Memory B cell (primary cell): ENCODE measurements at places on chromosomes 6 and 20.
A peak's percentile ranks its signal among the peaks of the same experiment; 100 is the strongest.

- H3K27me3 ChIP-seq: no peaks in the 10 kb centered on the region
- DNase-seq: no peak
- no peak overlapping the region for H3K27ac ChIP-seq
- no peaks in the 10 kb centered on the region for H3K36me3 ChIP-seq
These were observed 250.6 kb downstream of the SAMD5 start for GRCh38 chr6:147759093-147759492.

- H3K27me3 ChIP-seq: peaks cover 7% of the 10 kb centered on the region
- no peaks in the 10 kb centered on the region for H3K36me3 ChIP-seq
- H3K4me3 ChIP-seq: no peak overlapping the region
- no peak for DNase-seq
- H3K4me1 ChIP-seq: no peaks in the 10 kb centered on the region
These were observed 293.7 kb downstream of the PLCB1 start for GRCh38 chr20:8425802-8426201.

DNA sequence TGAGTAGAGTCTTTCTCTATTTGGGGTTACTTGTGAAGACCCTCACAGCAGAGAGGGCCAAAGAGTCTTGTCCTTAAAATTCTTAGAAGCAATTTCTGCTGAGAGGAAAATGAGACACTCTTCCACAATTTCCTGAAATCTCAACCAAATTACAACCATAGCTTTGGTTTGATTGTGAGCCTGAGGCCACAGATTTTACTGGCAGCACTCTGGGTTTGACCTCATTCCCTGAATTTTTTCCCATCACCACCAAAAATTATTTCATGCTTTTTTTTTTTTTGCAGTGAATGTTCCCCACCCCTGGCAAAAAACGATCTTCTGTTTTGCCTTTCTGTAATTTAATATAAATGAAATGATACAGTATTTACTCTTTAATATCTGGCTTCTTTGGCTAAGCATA lies 125.5 kb downstream of the THEMIS start:
- no peaks in the 10 kb centered on the region for H3K36me3 ChIP-seq
- DNase-seq: no peak
- no peak overlapping the region for H3K27ac ChIP-seq
- H3K27me3 ChIP-seq: no peaks in the 10 kb centered on the region

GRCh38 chr6:16124198-16125180 lies 4.4 kb upstream of the MYLIP start:
- H3K4me3 ChIP-seq: no peak overlapping the region
- H3K4me1 ChIP-seq: peaks cover 6% of the 10 kb centered on the region
- H3K36me3 ChIP-seq: no peaks in the 10 kb centered on the region
- no peak overlapping the region for H3K27ac ChIP-seq

DNA sequence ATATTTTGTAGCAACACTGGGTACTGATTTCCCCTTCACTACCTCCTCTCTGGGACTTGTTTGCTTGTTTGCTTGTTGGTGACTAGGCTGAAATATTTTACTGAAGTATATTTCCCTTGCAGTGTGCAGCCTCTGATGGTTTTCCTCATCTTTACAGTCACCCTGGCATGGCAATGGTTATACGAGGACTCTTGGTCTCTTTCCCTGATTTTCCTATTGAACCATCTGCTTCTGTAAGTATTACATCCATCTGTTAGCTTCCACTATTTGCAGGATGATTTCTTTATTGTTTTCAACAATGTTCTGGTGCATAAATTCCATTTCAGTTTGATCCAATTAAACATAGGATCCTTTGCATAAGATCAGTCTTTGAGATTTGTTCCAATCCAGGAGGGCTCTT lies 465.1 kb downstream of the MEI4 start:
- no peaks in the 10 kb centered on the region for H3K27me3 ChIP-seq
- no peak overlapping the region for H3K27ac ChIP-seq
- no peak for DNase-seq
- H3K4me3 ChIP-seq: no peak overlapping the region
- H3K36me3 ChIP-seq: no peaks in the 10 kb centered on the region

- peak overlapping the region; percentile 70 for H3K4me3 ChIP-seq
- H3K36me3 ChIP-seq: peaks cover 9% of the 10 kb centered on the region
- peak overlapping the region; percentile 100 for H3K27ac ChIP-seq
- peaks cover 43% of the 10 kb centered on the region for H3K4me1 ChIP-seq
- DNase-seq: peak; percentile 84
These were observed 77.7 kb downstream of the EFHC1 start for GRCh38 chr6:52497652-52498408.

DNA sequence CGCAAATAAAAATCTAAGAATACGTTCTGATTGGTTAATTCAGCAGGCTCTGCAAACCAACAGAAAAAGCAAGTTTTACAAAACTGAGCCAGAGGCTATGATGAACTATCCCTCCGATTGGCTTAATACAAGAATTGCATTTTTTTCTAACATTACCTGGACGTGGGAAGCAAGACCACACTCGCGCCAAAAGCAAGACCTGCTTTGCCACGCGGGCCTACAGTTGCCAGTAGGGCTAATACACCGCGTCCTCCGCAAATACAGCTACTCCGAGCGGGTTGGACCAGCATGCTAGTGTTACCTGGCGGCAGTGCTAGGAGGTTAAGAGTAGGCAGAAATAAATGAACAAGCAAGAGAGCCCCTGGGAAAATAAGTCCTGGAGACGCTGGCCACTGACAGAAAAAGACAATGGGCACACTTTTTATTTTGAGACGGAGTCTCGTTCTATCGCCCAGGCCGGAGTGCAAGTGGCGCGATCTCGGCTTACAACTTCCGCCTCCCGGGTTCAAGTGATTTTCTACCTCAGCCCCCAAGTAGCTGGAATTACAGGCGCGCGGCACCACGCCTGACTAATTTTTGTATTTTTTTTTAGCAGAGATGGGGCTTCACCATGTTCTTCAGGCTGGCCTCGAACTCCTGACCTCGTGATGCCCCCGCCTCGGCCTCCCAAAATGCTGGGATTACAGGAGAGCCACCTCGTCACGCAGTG lies 131.9 kb upstream of the BTN3A2 start:
- peaks cover 9% of the 10 kb centered on the region for H3K4me1 ChIP-seq
- DNase-seq: no peak
- no peaks in the 10 kb centered on the region for H3K36me3 ChIP-seq
- peak overlapping the region; percentile 95 for H3K4me3 ChIP-seq
- H3K27ac ChIP-seq: peak overlapping the region; percentile 98
- H3K27me3 ChIP-seq: no peaks in the 10 kb centered on the region

GRCh38 chr6:26439151-26440125 lies 866 bp upstream of the BTN3A3 start:
- DNase-seq: no peak
- peaks cover 9% of the 10 kb centered on the region for H3K36me3 ChIP-seq
- peak overlapping the region; percentile 97 for H3K27ac ChIP-seq

DNA sequence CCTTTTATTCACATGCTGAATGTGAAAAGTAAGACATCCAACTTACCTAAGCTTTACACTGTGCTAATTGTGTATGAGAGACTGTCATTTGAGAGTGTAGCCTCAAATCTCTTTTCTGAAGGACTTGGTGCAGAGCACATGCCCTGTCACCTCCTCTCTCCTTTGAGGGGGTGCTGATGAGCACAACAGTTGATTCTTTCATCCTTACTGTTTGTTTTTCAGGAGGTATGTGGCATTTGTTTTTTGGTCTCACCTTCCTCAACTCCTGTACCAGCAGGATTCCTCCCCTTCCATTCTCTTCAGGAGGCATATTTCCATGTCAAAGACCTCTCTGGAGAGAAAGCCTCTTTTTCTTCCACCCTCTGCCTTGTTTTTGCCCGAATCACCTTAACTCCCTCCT lies 252.6 kb upstream of the CITED2 start:
- H3K27ac ChIP-seq: no peak overlapping the region
- DNase-seq: no peak
- peaks cover 5% of the 10 kb centered on the region for H3K36me3 ChIP-seq
- no peak overlapping the region for H3K4me3 ChIP-seq
- no peaks in the 10 kb centered on the region for H3K4me1 ChIP-seq

DNA sequence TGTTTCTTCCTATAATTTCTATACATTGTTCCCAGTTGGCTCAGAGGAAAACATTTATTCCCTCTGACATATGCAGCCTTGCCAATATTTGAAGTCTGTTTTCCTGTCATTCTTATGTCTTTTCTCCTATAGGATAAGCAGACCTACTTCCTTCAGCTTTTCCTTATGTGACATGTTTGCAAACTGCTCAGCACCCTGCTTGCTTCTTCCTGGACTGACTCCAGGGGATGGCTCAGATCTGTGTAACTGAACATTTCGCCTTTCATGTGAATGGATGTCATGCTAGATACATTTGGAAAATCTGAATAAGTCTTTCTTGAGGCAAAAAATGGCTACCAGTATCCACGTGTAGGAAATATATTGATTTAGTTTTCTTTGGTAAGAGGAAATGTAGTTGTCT lies 113.2 kb downstream of the CARMIL1 start:
- peaks cover 8% of the 10 kb centered on the region for H3K4me1 ChIP-seq
- no peak overlapping the region for H3K27ac ChIP-seq
- DNase-seq: no peak

DNA sequence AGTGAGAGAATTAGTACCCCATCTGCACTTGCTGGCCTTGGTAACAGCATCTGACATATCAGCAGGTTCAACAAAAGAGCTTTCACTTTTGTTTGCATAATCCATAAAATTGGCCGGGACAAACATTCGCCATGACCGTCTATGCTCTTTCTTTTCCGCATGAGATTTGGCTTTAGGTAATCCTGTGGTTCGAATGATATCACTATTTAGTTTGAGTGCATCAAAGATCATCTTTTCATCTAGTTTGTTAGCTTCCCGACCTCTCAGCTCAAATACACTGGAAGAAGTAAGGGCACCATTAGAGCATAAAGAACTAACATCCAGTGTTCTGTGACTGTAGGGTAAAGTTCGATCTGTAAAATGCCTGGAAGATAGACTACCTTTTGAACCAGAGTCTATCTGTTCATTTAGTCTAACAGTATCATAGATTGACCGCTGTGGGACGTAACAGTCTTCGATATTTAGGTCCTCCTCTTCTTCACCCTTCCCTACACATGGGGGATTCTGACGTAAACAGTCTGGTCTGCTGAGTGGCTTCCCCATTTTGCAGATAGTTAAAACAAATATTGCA lies 101.6 kb downstream of the DST start:
- DNase-seq: no peak
- peaks cover 4% of the 10 kb centered on the region for H3K27me3 ChIP-seq
- H3K36me3 ChIP-seq: no peaks in the 10 kb centered on the region
- H3K27ac ChIP-seq: no peak overlapping the region
- H3K4me3 ChIP-seq: no peak overlapping the region

DNA sequence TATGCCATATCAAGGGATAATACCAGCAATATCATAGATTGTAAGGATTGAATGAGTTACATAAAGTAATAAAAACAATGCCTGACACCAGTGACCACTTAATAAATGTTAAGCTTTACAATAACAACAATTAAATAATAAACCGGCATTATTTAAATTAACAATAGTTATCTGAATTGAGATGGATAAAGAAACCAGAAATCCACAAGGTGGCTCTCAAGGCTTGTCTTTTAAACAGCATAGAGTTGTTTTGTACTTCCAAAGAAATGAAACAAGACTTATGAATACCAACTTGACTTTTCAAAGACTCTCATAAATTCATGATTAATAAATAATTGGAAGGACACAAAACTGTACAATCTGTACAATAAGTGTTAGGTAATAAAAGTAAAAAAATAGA lies 203.1 kb downstream of the ASCC3 start:
- no peaks in the 10 kb centered on the region for H3K4me1 ChIP-seq
- no peak overlapping the region for H3K4me3 ChIP-seq
- H3K27me3 ChIP-seq: no peaks in the 10 kb centered on the region

DNA sequence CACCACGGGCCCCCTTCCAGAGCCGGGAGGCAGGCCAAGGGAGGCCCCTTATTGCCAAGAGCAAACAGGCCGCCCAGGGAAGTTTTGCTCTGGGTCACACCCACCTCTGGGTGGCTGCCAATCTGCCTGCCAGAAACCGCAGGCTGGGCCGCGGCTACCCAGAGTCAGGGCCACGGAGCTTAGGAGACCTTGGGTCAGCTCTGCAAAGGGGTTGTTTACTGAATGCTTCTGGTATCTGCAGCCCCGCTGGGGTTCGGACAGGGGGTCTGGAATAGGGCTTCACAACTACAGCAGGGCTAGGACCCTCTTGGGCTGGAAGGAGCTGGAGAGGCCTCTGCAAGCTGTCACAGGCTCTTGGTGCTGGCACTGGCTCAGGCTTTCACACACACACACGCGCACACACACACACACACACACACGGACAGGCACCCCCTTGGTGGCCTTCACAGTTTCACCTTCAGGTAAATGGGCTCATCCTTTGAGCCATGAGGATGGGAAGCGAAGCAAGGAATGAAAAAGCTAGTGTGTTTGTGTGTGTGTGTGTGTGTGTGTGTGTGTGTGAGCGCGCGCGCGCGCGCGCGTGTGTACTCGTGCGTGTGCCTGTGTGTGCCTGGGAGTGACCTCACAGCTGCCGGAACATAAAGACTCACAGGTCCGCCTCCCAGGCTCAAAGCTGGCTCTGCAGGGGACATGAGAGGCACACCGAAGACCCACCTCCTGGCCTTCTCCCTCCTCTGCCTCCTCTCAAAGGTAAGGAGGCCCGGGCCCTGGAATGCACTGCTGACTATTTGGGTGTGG lies at the start of gene CCN5:
TSS of gene CCN5 (plus strand) at position 669 of the 798 bp plus-strand sequence. CDS start at position 691, 22 bp downstream.
- no peak within 1 kb of the TSS for H3K27ac ChIP-seq
- H3K4me3 ChIP-seq: no peak within 1 kb of the TSS
- H3K4me1 ChIP-seq: no peaks in the 10 kb centered on the region
- DNase-seq: no peak
- H3K36me3 ChIP-seq: no peaks in the 10 kb centered on the region

- no peak overlapping the region for H3K27ac ChIP-seq
- no peaks in the 10 kb centered on the region for H3K36me3 ChIP-seq
- H3K27me3 ChIP-seq: no peaks in the 10 kb centered on the region
- H3K4me1 ChIP-seq: peaks cover 16% of the 10 kb centered on the region
These were observed 55.2 kb upstream of the RREB1 start for GRCh38 chr6:7052443-7053011.

DNA sequence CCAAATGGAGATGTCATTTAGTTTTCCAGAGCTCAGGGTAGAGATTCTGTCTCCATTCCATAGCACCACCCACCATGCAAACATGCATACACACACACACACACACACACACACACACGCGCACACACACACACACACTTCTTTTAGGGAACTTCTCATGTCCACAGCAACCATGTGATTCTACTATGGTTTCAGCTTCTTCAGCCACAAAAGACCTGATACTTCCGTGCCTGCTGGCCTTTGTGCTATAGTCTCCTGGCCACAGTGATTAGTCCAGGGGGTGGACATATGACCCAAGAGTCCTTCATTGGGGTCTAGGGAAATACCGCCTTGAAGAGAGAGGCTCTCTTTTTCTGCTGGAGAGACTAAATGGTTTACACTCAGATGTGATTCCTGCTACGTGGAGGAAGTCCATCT lies 53.5 kb downstream of the CARMIL1 start:
- H3K27me3 ChIP-seq: peaks cover 10% of the 10 kb centered on the region
- H3K4me3 ChIP-seq: peak overlapping the region; percentile 1
- no peak for DNase-seq
- H3K4me1 ChIP-seq: peaks cover 20% of the 10 kb centered on the region
- no peaks in the 10 kb centered on the region for H3K36me3 ChIP-seq
- H3K27ac ChIP-seq: no peak overlapping the region
